ENCODE measurements at places on chromosomes 4 and X.

- DNase-seq: no peak
Measured at GRCh38 chr4:791898-792625, 33.9 kb downstream of the CPLX1 start.

- DNase-seq: peak; percentile 7
Measured at GRCh38 chr4:95867919-95868318, 28.0 kb downstream of the PDHA2 start.

DNA sequence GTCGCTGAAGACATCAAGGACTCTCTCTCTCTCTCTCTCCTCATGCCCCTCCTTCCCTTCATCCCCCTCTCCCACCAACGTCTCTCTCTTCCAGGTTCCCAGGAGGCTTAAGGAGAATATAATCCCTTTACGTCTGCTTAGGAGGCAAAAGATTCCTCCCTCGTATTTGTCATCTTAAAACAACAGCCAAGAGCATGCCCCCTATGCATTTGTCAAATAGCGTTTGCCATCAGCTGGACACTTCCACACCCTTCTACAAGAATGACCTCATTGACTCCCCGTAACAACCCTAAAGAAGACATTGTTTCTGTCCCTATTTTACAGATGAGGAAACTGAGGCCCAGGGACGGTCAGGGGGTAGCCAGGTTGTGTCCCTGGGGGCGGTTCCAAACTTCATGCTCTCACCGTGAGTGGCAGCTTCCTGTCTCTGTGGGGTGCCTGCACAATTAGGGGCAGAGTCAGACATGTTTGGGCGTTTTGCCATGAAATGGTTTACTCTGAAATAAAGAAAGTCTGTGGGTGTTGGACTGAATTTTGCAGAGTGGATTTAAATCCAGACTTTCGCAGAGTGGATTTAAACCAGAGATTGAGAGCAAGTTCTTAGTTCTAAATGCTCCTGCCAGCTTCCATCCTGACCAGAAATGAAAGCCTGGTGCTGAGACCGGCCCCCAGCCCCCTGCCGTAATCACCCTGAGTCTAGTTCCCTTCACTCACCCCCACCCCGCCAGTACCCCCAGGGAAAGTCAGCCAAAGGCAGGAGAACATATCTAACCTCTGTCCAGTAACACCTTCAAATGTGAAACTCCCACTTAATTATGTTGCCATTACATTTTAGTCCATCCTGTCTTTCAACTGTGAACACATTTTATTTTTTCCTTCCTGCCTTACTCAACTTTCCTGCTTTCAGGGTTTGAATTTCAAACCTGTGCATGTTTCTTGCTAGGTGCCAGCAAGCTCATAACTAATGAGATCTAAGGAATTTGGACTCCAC lies 44.3 kb upstream of the TBL1X start:
- peak; percentile 45 for DNase-seq

- DNase-seq: no peak
Measured at GRCh38 chr4:159594576-159594975, 491.7 kb downstream of the RAPGEF2 start.

- DNase-seq: no peak
Measured at GRCh38 chr4:91958596-91958995, 345.2 kb upstream of the GRID2 start.

GRCh38 chr4:10198365-10198764 lies 81.8 kb upstream of the WDR1 start:
- peak; percentile 0 for DNase-seq

DNA sequence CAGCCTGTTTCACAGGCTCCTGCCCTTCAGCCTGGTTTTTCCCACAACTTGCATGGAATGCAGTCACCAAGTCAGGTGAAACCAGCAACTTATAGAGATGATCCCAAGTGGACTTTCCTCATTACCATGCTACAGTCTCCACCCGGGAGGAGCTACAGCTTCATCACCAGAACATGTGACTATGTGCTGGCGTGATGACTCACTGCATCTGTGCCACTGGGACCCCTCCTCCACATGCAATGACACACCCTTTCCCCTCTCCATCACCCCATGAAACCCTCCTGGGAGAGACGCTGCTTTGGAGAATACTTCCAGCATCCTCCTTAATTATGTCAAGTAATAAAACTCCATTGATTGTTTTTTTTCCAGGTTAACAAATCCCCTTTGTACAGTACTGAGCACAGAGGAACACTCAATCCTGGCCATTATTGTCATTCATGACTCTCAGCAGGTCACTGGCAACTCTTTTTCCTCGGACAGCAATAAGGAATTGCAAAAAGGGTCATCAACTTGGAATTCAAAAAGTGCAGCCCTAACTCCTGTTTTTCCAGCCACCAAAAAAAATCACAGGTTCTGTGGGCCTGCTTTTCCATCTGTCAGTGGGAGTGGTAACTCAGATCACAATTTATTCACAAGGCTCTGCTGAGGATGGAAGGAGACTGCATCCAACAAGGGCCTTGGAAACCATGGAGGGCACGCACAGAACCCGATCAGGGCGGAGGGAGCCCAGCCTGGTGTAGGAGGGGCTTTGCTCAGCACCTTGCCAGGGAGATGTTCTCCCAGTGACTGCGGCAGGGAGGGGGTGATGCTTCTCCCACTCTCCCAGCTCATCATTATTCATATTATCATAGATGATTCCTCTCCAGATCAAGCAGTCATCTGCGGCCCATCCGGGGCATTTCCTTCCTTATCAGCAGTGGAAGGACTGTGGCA lies 17.4 kb downstream of the QDPR start:
- peak; percentile 61 for DNase-seq

DNA sequence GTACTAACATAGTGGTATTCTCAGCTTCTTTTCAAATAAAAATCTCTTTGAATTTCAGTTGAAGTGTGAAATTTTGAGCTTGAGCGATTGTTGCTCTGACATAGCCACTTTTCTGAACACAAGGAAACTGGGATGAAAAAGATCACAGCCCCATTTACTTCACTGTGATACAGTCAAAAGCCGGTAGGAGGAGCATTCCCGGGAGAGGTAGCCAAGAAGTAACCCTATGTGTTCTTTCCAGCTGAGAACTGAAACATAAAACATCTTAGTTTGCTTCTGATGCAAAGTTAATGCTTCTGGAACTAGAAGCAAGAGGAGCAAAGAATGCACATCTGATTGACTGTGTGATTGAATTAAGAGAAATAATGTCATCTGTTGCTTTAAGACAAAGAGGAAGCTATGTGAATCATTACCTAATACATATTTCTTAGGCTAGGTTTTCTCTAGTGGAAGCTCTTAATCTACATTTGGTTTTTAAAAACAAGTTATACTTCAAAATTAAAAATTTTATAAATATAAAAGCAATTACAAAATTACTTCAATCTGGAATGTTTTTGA lies 88.3 kb upstream of the UNC5C start:
- DNase-seq: no peak

All from NB4 (cell line).